ENCODE measurements at places on chromosomes 6 and 20.

- peak; percentile 58 for DNase-seq
These were observed 95.0 kb upstream of the FAM8A1 start for GRCh38 chr6:17505062-17505476.

DNA sequence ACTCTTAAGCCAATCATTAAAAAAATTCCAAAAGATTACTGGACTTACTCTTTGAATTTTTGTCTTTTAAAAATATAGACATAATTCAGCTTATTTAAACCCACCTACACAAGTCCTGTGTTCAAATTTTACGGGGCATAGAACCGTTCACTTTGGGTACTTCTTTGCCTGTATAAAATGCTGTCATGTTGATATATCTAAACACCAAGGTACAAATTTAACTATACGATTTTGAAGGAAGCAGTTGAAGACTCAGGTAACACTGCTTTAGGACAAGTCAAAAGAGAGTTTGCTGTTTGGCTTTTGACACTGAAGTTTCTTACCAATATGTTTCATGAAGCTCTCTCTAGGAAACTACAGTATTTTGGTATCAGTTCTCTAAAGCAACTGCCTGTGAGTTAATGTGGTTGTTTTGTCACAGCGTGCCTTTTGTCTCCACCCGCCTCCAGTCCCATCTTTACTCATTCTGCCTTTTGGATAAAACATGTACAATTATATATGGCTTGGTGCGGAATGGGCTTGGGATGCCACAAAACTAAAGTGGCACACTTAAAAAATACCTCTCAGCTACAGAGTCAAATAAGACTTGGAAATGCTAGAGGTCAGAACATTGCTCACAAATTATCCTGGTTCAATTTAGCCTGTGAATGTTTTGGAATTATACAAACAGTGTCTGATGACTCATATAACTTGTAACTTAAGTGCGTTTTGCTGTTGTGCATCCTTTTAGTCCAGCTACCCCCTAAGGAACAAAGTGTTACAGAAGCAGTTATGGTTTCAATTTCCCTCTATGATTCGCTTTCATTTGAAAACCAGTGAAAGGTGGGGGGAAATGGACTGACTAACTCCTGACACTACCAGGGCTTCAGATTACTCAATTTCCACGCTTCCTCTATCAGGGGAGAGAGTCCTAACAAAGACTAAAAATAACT, 38.7 kb downstream of the RGS17 start:
- peak; percentile 91 for DNase-seq

- DNase-seq, result no peak
These were observed 455.0 kb upstream of the SOX4 start for GRCh38 chr6:21138336-21139069.

GRCh38 chr6:142355520-142356174, 53.8 kb downstream of the ADGRG6 start:
- DNase-seq, result no peak

- no peak for DNase-seq
These were observed 20.2 kb downstream of the NAPB start for GRCh38 chr20:23401051-23401450.

DNA sequence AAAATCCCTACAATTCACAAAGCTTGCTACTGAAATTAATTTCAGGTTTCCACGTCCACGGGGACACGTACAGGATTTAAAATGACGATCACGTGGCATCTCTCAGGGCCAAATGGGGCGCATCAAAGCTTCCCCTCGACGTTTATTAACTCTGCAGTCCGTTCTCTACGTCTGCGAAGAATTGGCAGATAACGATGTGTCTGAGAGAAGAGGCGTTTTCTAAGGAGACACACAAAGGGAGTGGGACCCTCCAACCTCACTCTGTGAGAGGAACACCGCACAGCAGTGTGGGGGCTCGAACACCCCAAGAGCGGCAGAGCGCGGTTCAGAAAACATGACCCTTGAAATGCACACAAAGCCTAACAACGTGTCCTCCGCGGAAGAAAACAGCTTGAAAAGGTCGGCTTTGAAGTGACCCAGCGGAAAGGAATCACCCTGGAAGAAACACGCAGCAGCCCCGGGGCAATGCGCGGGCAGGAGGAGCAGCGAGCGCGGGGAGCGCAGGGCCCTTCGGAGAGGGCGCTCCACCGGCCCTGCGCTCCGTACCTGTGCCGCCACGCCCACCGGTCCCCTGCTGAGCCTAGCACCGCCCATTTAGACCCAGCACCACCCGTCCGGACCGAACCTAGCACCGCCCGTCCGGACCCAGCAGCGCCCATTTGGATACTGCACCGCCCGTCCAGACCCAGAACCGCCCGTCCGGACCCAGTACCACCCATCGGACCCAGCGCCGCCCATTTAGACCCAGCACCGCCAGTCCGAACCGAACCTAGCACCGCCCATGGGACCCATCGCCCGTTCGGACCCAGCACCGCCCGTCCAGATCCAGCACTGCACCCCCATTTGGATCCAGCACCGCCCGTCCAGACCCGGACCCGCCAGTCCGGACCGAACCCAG, 1.1 kb upstream of the AFDN start:
- peak; percentile 70 for DNase-seq

Measured in ELR (cell line).